ENCODE measurements at places on chromosomes 5 and 9.
A peak's percentile ranks its signal among the peaks of the same experiment; 100 is the strongest.

- DNase-seq = no peak
Observed at GRCh38 chr5:102759700-102760099, 4.6 kb downstream of the PAM start.

GRCh38 chr5:32297181-32298058, 15.3 kb downstream of the MTMR12 start:
- DNase-seq = no peak

DNA sequence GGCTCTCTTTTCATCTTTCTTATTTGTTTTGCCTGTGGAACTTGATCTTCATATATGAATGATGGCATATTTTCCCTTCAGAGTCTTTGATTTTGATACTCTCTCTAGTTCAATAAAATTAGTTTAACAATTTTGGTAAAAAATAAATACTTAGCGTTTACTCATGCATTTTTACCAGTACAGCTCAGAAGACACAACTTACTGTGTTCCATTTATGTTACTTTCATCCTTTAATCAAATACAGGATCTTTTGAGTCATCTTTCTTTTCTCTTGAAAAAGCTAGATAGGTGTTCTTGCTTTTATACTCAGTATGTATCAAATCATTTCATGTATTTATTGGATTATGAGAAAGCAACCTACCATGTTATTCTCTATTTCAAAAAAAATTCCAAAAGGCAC, 47.1 kb upstream of the RICTOR start:
- DNase-seq = no peak

DNA sequence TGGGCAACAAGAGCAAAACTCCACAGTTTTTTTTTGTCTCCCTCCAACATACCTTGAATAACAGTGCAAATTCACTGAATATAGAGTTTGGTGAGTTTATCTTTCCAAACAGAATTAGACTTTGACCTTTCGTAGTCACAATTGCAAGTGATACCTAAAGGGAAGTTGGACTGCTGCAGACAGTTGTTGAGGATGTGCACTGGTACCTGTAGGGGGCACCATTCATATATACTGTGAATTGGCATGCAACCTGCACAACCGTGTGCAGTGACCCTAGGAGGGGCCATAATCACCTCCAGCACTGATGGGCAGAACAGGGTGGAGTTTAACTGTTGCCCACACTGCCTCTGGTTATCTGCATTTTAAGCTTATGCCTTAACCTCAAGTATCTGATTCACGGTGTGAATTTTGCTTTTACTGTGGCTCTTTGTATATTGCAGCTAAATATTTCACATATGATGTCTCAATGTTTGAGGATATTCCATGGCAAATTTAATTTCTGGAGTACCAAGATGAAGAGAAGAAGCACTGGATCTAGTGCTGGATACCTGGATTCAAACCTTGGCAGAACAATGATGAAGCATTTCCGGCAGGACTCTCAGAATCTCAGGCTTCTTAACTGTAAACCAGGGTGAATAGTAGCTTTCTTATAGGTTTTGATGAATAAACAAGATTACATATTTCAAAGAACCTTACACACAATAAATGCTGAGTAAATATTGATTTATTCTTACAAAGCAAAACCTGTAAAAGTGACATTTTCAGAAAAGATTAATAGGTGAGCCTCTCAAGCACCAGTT, 144.3 kb downstream of the ACTBL2 start:
- DNase-seq = no peak

GRCh38 chr9:89649039-89649691, 44.4 kb downstream of the GADD45G start:
- DNase-seq = no peak

DNA sequence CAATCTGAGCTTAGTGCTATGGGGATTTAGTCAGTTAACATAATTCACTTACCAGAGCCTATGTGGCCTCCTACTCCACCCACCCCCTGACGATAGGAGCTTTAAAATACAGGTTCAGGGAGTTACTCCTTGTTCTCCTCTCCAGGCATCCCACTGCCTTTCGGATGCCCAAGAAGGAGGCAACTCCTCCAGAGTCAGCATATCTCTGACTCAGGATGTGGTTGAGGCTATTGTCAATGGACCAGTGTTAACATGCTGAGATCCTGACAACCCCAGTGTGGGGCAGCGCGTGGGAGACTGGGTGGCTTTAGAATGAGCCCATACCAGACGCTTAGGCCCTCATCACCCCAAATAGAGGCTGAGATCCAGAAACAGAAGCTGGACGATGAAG, 27.4 kb downstream of the BICD2 start:
- no peak for DNase-seq

DNA sequence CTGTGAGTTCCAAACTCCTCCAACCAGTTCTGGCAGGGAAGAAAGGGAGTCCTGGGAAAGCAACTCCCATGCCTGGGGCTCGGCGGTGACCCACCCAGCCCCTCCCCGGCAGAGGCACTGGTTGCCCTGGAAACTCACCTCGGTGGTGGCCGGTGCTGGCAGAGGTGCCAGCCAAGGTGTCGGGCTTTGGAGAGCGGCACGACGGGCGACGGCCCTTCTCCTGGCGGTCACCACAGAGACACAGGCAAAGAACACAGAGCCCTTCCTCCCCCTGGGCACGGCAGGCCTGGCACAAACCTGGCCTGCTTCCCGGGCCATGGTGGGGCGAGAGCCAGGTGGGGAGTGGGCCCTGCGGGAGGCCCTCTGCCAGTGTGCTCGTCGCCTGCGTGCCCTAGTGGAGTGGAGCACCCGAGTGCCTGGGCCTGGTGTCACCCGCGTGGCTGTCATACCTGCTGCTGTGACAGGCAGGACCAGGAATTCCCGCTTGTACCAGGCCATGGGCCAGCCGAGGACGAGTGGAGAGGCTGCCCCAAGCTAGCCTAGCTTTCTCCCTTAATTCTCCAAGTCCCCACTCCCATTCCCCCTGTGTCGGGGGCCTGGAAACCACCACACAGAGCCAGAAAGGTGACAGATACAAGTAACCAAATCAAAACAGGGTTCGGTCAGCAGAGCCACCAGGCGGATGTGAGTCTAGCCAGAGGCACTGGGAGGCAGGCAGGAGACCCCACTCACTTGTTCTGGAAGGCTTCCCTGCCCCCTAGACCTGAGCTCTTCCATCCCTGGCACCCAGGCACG, 8.2 kb upstream of the RALGDS start:
- no peak for DNase-seq

- no peak for DNase-seq
Observed at GRCh38 chr9:21527579-21527978, 45.5 kb upstream of the IFNE start.

DNA sequence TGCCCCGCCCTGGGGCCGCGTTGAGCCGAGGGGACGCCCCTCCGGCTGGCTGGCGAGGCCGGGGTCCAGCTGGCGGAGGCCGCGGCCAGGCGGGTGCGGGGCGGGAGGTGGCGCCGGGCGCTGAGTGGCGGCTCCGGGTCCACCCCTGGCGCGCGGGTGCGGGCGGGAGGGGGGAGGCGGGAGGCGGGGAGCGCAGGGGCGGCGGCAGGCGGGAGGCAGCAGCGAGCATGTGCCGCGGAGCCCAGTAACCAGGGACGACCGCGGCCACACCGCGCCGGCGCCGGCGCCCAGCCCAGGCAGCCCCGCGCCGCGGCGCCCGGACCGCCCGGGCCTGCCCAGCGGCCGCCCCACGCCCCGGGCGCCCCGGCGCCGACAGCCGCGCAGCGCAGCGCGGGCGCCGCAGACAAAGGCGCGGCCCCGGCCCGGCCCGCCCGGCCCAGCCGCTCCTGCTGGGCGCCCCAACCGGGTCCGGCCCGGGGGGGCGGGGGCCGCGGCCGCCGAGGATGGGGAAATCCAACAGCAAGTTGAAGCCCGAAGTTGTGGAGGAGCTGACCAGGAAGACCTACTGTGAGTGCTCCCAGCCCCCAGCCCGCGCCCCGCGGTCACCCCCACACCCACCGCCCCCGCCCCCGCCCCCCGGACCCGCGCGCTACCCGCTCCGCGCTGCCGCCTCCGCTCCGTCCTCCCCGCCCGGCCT, at the start of gene NCS1:
TSS of gene NCS1 (plus strand) at position 244 of the 697 bp plus-strand sequence. CDS start at position 504, 260 bp downstream.
- peak; percentile 95 for DNase-seq

- DNase-seq = no peak
Observed at GRCh38 chr9:969310-970150, 6.9 kb upstream of the DMRT3 start.

GRCh38 chr5:77355080-77355479, 137.0 kb downstream of the WDR41 start:
- no peak for DNase-seq

DNA sequence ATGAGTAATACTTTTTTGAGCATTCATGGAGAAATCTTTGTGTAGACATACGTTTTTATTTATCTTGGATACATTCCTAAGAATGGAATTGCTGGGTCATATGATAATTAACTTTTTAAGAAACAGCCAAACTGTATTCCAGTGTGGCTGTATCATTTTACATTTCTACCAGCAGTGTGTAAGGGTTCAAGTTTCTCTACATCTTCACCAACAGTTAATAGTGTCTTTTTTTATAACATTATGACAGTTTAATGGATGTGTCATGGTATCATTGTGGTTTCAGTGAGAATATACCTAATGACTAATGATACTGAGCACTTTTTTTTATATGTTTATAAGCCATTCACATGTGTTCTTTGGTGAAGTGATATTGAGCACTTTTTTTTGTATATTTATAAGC, 52.4 kb downstream of the NIPBL start:
- no peak for DNase-seq

GRCh38 chr5:82244854-82245635, 33.1 kb downstream of the RPS23 start:
- DNase-seq = no peak

- no peak for DNase-seq
Observed at GRCh38 chr5:144313147-144313726, 142.6 kb downstream of the KCTD16 start.

GRCh38 chr5:79588696-79589095, 23.5 kb upstream of the TENT2 start:
- no peak for DNase-seq

DNA sequence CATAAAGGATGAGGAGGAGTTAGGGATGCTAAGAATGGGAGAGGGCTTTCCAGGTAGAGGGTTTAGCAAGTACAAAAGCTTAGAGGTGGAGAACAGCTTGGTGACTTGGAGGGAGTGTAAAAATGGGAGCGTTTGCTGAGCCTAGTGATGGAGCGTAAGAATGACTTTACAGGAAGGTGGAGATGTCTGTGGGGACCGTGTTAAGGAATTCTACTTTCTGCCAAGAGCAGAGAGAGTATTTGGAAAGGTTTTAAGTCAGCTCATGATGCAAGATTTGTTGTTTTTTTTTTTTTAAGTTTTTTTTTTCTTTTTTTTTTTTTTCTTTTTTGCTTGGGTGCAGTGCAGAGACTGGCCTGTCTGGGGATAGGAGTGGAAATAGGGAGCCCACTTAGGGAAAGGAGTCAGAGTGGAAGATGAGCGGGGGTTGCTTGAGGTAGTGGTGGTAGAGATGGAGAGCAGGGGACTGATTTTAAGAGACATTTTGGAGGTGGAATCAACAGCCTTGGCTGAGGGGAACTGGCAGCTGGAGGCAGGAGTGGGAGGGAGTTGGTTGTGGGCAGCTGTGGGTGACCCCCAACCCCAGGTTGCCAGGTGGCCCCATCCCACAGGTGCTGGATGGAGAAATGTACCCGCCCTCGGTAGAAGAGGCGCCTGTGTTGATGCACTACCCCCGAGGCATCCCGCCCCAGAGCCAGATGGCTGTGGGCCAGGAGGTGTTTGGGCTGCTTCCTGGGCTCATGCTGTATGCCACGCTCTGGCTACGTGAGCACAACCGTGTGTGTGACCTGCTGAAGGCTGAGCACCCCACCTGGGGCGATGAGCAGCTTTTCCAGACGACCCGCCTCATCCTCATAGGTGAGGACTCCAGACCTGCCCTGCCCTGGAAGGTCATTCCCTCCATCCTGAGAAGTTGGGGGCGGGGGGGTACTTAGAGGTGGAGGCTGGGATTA, 12.4 kb downstream of the PTGS1 start:
- DNase-seq = no peak

DNA sequence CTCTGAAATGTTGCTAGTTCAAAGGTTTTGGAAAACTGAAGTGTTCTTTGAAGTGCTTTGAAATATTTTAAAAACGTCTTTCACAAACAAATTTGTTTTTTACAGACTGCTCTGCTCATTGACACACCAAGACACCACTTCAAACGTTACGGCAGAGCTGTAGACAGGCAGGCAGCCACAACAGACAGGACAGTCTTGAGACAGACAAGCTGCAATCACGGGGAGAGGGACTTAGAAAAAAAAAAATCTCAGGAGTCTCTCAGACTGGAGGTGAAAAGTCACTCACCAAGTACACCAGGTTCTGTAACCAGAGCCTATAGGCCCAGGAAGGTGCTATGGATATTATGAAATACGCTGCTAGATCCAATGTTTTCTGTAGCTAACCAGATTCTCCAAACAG, 135.4 kb downstream of the ISL1 start:
- no peak for DNase-seq

- DNase-seq = no peak
Observed at GRCh38 chr5:130324953-130325671, 420.8 kb downstream of the CHSY3 start.

- DNase-seq = no peak
Observed at GRCh38 chr9:126491949-126492348, 121.8 kb upstream of the LMX1B start.

DNA sequence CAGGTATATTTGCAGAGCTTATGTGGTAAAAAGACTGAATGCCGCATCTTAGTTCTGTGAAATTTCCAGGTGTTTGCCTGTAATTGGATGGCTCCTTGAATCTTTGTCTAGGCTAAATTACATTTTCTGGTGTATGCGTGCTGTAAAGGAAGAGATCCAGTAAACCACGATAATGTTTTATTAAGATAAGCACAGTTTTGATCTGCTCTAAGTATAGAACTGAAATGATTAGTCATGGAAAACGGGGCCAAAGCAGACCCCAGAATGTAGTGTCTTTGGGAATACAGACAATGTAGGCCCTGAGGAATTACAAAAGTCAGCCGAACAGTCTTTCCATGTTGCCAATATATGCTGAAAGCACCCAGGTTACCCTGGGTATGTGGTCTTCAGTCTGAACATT, 257.3 kb downstream of the FANCC start:
- DNase-seq = no peak

- DNase-seq = no peak
Observed at GRCh38 chr9:124032247-124032646, 20.7 kb downstream of the LHX2 start.

GRCh38 chr9:104279535-104280177, 185.5 kb downstream of the SMC2 start:
- DNase-seq = no peak
